Hindlimb muscle (tissue), 1 donor: ENCODE measurements at places on chromosomes 7 and 10.

- no peak for DNase-seq
These were observed 155.0 kb downstream of the GALNT17 start for GRCh38 chr7:71286924-71287323.

DNA sequence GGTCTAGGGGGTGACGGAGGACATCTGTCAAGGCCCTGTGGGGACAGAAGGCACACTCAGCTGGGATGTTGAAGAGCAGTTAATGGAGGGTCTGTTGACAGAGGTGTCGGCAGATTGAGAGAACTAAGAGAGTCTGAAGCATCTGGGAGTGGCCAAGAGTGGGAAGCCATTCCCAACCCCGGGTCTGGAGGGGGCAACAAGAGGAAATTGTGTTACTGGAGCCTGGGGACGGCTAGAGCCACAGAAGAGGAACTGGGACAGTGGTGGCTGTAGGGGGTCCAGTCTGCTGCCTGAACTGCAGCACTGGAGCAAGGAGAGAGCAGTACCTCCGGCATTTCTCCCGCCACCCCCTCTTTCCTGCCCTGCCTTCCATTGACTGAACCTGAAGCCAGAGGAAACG lies 136.6 kb downstream of the CHN2 start:
- DNase-seq: no peak

DNA sequence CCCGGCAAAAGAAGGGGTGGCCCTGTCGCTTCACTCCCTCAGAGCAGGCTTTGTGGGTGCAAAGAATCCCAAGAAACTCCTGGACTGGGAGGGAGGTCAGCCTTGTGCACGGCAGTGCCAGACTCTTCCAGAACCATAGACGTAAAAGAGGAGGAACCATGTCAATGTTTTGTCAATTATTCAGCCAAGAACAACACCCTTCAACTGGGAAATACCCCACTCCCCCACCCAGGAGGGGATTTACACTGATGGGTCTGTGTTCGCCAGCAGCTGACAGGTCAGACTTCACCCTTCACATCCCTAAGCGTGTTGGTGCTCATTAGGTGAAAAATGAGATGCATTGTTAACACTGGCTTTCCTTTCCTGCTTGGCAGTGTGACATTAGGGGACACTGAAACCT lies 116.8 kb upstream of the BMPER start:
- DNase-seq: no peak

GRCh38 chr7:73308074-73308664 lies 457 bp downstream of the NSUN5 start:
- DNase-seq: no peak

DNA sequence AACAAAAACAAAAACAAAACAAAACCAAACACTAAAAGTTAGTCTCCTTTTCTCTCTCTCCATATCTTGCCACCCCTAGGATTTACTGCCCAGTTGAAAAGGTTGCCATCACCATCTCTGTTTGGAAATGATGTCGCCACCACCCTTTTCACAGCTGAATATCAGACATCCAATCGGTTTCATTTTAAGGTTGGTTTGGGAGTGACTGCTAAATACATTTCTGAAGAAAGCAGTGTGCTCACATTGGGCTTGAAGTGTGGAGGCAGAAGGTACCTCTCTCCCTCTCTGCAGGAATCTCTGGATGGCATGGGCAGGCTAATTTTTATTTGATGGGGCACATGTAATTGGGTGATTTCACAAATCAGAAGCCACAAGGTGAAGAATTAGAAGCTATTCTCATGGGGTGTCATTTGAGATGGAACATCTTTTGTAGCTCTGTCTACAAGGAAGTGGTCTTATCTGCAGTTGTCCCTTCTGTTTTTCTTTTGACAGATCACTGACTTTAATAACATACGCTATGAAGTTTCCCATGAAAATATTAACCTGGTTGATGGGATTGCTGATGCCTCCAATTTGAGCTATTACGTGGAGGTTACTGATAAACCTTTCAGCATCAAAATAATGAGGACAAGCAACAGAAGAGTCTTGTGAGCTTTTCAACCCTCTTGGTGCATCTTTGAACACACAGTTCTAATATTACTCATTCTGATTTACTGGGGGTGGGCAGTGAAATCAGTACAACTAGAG lies 20.1 kb downstream of the MGAM2 start:
- no peak for DNase-seq

GRCh38 chr10:133030781-133031180 lies 56.9 kb upstream of the ADGRA1 start:
- no peak for DNase-seq

GRCh38 chr7:75712517-75713361 lies 26.0 kb downstream of the HIP1 start:
- DNase-seq: no peak

DNA sequence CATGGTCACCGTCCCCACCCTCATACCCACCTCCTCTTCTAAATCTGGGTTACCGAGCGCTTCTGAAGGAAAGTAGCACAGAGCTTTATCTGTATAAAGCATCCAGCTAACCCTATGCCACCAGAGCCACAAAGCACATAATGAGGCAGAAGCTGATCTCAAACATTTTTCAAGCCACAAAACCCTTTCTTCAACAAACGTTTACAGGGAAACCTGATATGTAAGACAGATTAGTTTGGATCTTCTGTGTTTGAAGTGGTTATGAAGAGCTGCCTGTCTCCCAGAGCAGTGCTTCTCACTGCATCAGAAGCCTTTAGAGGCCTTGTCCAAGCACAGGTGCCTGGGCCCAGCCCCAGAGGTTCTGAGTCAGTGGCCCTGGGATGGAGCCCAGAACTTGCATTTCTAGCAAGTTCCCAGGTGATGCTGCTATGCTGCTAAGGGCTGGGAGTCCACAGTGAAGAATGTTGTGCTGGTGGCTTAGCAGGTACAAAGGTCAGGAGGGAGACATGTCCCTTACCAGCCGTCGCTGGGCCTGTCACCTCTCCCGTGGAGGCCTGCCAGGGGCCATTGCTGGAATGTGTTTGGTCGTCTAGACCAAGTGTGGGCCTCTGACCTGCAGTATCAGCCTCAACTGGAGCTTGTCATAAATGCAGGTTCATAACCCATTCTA lies 90.4 kb downstream of the TAF3 start:
- no peak for DNase-seq

- DNase-seq: no peak
These were observed 69.7 kb upstream of the ITPRID1 start for GRCh38 chr7:31444196-31444595.

DNA sequence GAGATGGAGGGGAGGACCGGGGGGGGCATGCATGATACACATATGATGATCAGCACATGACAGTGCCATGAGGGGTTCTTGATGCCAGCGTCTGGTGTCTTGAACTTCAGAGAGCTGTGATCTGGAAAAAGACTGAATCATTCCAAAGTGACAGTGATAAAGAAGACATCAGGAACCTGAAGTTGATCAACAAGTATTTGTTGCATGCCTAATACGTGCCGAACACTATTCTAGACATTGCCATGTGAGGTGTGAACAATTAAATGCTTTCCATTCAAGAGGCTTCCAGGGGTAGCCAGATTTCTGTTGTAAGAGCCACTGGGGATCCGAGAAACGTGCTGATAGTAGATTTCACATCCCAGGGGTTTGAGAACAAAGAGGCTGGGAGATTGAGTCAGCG lies 6.2 kb downstream of the MCM10 start:
- no peak for DNase-seq

DNA sequence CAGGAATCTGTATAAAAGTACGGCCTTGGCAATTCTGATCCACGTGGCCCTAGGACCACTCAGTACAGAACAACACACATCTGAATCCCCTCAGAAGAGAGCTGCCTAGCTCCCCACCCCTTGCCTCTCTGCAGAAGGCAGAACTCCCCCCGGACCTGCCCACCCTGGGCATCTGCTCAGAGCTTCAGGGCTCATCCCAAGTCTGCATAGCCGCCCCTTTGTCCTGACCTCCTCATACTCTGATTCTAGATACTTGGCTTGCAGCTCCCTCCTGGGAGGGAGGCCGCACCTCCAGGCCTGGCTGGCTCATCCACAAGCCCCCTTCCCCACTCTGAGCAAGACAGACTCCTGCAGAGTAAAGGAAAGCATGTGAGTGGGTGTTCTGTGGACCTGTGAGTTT lies 49.6 kb downstream of the GRID1 start:
- DNase-seq: no peak

DNA sequence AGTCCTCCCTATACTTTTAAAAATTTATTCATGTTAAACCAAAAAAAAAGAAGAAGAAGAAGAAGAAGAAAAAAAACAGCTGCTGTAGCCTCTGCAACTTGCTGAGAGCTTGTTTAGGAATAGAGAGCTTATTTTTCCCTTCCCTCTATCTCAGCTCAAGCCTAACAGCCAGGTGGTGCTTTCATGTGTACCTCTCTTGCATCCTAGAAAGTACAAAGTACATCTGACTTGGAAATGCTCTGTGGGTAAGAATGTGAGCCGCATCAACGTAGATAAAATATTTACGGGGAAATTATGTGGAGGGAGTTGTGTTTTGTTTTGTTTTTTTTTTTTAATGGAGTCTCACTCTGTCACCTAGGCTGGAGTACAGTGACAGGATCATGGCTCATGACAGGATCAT lies 99.6 kb downstream of the PLXDC2 start:
- no peak for DNase-seq

DNA sequence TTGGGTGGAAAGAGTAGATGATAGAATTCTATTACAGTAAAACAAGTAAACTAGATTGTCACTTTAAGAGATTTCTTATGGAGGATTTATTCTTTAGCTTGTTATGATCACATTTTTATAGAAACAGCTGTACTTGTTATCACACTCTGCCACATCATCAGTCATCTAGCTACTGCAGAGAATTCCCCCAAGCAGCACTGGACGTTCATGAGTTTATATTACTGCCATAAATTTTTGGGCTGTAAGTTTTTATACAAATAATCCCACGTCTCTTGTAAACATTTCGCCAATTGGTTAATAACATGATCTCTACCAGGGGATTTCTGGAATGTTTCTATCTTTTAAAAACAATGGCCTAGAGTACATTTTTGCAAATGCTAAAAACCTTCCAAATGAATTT lies 238.8 kb downstream of the POLR1F start:
- peak; percentile 6 for DNase-seq

DNA sequence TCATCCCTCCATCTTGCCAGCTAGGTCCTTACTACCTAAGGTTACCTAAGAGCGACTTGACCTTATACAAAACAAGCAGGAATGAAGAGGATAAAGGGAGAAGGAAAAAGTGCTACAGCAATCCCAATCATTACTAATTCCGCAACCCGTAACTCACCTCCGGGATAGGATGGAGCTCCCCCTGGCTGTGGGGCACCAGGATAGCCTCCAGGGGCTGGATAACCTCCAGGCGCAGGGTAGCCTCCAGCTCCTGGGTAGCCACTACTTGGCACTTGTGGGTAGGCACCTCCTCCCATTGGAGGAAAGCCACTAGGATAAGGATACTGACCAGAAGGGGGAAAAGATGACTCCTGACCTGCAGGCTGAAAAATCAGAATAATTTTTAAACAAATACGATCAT lies 15.8 kb downstream of the ANXA7 start:
- no peak for DNase-seq

GRCh38 chr7:81887098-81888090 lies 117.5 kb upstream of the HGF start:
- no peak for DNase-seq

DNA sequence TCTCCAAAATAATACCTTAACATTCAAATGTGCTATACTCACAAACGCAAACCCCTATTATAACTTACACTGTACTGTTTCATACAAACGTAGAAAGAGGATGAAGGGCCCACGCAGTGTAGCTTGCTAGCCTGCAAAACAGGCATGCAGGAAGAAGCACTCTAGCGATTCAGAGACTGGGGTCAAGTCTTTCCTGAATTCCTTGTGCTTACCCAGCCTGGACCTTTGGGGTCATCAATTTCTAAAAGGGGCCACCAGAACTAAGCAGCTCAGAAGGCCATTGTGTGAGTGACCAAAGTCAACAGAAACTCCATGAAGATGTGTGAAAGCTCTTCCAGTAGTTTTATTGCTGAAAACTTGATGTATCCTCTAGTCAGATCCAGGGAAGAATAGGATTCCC lies 111.9 kb downstream of the SVIL start:
- DNase-seq: no peak

GRCh38 chr7:92289321-92289720 lies 43.5 kb downstream of the ANKIB1 start:
- no peak for DNase-seq

GRCh38 chr7:20238754-20239324 lies 21.7 kb upstream of the MACC1 start:
- DNase-seq: no peak

DNA sequence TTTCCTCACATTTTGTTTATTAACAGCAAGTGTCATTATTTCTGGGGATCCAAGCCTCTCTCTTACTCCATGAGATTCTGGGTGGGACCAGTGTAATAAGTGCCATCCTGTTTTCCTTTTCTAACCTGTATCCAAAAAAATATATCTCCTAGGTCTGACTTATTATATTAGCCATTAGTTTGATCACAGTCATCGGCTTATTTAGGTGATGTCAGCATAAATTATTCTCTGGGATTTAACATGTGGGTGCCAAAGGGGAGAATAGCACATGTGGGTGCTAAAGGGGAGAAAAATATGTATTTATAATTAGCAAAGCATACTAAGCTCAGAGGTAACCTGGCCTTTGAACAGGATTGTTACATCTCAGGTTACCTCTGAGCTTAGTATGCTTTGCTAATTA lies 293.8 kb upstream of the SEMA3D start:
- DNase-seq: no peak

DNA sequence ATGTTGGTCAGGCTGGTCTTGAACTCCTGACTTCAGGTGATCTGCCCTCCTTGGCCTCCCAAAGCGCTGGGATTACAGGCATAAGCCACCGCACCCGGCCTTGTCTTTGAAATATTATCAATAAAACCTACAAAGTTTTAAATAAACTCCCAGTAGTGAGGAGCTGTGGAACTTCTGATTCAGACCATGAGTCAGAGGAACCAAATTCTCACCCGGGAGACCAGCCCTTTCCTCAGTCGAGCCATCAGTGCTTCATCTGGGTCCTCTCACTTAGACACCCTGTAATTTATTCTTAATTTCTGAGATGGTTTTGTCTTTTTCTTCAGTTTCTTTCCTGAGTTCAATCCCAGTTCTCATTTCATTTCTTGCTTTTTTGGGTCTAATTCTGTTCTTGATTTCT lies 68.6 kb downstream of the DYNC2I1 start:
- DNase-seq: no peak

DNA sequence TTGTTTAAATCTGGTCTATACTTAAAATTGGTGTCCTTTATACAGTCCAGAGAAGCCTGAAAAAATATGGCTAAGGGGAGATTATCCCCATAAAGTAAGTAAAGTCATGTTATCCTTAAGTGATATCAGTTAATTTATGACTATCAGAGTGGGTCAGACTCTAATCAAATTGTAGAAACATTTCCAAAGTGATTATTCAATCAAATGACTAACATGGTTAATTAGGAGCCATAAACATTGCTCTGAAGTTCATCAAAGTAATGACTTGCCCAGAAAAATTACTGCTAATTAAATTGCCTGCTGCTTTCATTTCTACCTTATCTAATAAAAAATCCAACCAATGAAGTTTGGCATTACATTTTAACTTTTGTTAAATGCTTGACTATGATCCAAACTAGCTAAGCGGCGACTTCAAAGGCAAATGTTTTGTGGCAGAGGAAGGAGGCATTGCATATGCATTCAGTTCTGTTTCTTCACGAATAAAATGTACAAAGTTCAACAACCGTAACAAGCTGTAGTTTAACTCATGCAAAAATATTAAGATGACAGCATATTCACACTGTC lies 76.7 kb downstream of the ETV1 start:
- DNase-seq: no peak

- DNase-seq: no peak
These were observed 135.9 kb downstream of the KIAA1217 start for GRCh38 chr10:24344695-24345463.
